ENCODE measurements at places on chromosomes 7 and 10.

DNA sequence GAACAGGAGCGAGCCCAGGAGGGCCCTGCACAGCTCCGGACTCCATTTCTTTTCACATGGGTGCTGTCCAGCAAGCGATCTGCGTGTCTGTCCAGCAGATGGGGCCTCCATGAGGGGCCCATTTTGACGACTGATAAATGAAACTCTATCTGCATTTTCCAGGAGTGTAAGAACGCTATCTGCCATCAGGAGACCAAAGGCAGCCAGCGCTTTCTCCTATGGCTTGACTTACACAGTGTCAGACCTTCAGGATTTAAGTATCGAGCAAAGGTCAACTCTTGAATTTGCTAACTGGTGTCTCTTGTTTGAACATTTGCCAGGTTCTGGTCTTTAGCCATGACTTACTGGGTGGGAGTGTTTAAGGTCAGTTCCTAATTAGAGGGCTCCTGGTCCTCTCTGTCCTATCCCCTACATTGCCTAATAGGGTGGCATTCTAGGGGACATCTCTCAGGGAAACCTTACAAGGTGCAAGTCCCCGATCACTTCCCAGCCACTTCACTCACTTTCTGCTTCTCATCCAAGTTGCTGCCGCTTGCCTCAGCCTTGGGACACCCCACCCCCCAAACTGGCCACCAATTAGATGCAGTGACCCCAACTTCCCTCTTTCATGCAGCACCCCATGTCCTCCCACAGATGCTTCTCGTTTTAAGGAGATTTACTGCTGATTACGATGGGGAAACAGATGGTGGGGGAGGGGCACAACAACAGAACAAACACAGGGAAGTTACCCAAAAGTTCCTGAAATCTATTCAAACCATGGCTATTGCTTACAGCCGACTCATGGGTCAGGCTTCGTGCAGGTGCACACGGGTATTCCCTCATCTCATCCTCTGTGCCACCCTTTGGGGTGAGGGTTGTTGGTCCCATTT, 20.0 kb downstream of the VSIR start:
- no peak for DNase-seq

GRCh38 chr7:81839708-81840369, 70.0 kb upstream of the HGF start:
- DNase-seq: no peak

DNA sequence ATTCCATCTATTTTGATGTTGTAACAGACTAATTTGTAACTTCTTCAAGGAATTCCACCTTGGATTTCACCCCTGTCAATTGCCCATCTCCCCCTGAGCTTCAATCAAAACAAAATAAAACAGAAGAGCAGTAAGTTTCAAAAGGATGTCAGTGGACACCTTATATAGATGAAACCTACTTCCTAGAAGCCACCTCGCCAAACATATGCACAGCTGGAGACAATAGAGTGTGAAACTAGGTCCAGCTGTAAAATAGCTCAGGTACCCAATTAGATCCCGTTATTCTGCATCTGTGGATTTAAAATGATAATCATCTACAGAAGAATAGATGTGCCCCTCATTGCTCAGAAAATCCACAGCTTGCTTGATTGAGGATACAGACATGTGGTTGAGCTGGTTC, 598.6 kb downstream of the SH2D4B start:
- DNase-seq: no peak

- DNase-seq: no peak
These were observed 18.7 kb downstream of the GRID1 start for GRCh38 chr10:86347856-86348255.

GRCh38 chr7:129742256-129742655, 130.7 kb downstream of the NRF1 start:
- DNase-seq: no peak

- DNase-seq: no peak
These were observed 130.1 kb downstream of the NEBL start for GRCh38 chr10:20767028-20767427.

DNA sequence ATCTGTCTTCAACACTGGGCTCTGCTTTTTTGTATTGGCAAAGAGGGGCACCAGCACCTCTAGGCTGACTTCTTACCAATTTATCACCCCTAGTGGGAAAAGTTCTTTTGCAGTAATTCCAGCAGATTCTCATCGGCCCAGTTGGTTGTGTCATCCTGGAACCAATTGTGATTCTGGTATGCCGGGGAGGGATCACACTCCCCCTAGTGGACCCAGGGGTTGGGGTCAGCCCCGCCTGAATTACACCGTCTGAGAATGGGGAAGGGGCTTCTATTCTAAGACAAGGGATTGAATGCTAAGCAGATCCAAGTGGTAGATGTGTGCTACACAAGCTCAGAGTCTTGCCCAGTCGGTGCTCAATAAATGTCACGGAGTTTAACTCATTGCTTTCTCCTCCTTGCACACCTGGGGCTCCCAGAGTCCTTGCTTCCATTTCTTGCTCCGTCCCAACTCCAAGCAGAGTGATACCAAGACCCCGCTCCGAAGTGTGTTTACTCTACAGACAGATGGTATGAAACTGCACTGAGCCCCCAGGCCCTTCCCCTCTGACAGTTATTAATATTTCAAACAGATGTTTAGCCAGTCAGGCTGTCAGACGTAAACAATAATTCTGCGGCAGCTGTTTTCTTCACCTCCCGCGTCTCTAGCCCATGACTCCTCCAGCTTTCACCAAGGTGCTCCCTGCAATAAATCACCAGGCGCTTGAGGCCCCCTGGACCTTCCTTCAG, 71.9 kb downstream of the C10orf105 start:
- no peak for DNase-seq

GRCh38 chr10:131024259-131025131, 287.0 kb downstream of the TCERG1L start:
- no peak for DNase-seq

DNA sequence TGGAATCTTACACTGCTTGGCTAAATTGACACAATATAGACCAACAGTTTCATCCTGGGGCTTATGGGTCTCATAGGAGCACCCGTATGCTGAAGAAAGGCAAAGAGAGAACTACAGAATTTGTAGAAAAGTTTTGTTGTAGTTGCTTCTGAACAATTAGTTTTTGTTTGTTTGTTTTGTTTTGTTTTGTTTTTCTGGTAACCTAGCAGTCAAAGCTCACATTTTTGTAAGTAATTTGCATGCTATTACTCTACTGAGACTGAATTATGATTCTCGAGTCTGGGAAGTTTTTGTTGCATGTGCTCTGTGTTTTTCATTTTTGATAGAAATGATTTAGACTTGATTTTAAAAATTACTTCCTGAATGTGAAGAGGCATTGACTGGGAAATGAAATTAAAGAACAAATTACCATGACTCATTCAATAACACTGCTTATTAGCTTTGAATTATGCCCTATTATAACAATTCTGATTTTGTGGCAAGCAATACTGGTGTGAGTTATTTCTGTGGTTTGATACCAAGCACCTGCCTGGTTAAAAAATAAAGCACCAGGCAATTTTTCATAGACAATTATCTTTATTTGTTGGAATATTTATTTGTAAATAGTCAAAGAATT, 438 bp downstream of the LSMEM1 start:
- no peak for DNase-seq

DNA sequence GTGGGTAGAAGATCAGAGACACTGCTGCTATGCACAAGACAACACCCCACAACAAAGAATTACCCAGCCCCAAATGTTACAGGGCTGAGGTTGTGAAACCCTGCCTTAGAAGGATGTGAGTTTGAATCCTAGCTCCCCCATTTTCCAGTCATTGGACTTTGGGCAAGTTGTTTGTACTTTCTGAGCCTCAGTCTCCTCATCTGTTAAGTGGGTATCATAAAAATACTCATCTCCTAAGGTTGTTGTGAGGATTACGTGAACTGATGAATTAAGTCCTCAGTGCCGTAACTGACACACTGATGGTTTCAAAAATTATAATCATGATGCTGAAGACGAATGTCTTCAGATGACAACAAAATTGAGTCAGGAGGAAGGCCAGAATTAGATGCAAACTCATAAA, 30.3 kb downstream of the RHOBTB1 start:
- DNase-seq: no peak

DNA sequence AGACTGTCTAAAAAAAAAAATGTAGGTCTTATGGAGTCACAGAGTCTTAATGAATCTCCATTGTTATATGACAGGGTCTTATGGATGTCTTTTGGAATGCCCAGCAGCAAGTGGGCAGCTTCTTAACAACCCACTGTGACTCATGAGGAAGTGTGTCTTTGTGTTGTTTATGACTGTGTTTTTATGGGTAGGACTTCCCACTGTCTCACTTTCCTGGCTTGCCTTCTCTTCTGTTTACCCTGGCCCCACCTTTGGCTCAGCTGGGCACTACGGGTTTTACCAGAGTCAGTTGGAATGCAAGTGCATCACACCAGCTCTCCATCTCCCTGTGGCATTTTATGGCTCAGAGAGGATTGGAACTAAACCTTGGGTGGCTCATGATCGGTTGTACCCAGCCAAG, 580.5 kb downstream of the AUTS2 start:
- no peak for DNase-seq

GRCh38 chr7:20358106-20358505, 27.4 kb downstream of the ITGB8 start:
- no peak for DNase-seq

DNA sequence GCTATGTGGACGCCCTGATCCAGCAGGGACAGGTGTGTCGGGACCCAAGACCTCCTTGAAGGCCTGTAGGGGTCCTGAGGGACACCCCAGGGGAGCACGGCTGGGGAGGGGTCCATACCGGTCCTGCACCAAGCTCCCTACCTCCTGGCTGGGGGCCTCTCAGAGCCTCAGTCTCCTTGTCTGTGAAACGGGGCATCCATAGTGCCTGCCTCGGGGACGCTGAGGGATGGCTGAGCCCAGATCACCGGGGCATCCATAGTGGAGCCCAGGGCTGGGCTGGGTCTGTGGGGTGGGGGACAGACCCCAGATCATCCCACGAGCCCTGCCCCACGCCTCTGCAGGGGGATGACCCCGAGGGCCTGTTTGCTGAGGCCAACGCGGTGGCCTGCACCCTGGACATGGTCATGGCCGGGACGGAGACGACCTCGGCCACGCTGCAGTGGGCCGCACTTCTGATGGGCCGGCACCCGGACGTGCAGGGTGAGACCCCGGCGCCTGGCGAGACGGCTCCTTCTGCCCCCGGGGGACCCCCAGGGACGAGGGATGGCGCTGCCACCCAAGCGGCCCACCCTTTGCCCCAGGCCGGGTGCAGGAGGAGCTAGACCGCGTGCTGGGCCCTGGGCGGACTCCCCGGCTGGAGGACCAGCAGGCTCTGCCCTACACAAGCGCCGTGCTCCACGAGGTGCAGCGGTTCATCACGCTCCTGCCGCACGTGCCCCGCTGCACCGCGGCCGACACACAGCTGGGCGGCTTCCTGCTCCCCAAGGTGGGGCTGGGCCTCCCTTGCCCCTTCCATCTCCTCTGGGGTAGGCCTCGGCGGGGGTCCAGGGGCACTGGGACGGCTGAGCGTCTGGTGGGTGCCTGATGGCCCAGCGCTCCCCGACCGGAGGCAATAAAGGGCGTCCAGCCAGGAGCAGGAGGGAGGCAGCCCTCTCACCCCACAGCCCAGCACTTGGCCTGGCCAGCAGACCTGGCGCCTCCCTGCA, 4.1 kb downstream of the CYP2W1 start:
- no peak for DNase-seq

DNA sequence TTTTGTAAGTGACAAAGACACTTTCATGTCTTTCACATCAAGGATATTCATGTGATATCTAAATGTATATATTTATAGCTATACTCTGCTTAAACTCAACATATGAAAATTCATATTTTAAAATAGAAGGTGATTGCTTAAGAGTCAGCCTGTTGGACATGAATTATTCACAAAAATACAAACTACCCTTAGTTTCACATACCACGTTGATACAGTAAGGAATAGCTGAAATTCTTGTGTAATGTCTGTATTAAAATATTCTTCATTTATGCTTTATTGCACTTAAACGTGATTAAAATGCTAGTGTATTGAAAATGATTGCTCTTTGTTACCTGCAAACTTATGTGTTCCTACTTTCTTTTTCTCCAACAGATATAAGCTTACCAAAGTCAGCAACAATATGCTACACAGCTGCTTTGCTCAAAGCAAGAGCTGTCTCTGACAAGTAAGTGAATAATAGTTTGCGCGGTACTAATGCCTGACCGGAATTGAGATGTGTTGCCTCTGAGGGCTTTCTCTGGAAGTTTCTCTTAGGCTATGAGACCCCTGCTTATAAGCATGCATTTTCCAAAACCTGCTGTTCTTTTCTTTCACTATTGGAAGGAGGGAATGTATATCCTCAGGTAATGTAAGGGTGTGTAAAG, 133.8 kb downstream of the WNT2 start:
- DNase-seq: no peak

- DNase-seq: no peak
These were observed 737 bp downstream of the CNNM2 start for GRCh38 chr10:102918817-102919245.

DNA sequence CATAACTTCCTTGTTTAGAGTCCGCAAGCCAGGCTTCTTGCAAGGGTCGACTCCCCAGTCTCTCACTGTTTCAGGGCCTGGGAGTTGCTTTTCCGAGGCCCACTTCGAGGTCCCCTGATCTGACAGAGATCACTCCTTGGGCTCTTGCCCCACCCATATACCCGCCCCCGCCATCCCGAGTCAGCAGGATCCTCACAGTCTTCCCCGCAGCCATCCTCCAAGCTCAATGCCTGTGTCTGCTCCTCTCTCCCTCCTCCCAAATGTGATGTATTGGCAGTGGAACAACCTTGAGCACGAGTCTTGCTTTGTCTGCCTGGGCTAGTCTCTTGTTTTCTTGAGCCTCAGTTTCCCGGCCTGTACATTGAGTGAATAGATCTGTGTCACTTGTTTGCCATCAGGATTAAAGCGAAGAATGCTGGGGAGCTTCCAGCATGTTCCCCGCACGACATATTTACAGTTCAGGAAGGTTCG, 2.4 kb upstream of the HMX2 start:
- no peak for DNase-seq

DNA sequence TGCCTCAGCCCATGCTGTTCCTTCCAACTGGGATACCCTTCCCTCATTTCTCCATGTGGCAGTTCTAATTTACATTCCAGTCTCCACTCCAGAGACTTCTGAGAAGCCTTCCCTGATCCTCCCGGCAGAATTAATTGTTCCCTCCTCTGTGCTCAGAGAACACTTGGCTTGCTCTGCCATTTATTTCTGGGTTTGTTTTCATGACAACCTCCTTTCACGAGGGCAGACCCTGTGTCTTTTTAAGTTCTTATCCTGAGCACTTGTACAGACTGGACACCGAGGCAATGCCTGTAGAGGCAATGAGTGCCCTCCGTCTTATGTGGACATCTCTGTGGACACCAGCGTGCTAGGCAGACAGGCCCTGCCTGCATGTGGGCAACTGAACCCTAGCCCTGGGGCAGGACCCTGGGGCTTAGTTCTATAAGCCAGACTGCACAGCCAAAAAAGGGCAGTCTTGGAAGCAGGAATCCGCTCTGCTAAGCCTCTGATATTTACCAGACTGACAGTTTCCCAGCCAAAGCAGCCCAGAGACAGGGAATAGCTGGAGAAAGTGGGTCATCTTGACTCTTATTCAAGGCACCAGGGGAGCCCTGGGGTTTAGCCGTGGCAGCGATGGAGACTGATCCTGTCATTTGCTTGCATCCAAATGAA, 474.0 kb downstream of the RPS24 start:
- DNase-seq: no peak

DNA sequence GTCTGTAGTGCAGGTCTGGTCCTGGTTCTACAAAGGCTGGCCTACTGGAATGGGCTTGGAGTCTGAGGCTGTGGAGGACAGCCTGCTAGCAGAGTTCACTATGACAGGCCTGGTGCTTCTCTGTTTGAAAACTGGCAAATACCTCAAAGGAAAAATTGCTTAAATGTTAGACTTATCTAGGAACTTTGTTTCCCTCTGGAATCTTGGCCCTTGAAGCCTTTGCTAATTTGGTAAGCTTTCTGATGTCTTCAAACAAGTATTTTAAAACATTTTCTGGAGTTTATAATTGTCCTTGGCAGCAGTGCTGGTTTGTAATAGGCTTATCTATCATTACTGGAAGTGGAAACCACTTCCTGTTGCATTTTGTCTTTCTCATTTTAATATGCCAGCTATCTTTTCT, 139.7 kb downstream of the TMEM26 start:
- no peak for DNase-seq

Measured in activated T-helper 1 cell treated with anti-CD3 and anti-CD28 coated beads, Interleukin-2, amount 50 U/mL, for 16 hours (primary cell).